RPMI8226 (cell line): ENCODE measurements at places on chromosomes 2 and 18.

- no peak for DNase-seq
These were observed 638.6 kb upstream of the ID2 start for GRCh38 chr2:8043295-8043694.

GRCh38 chr2:239805414-239805813 lies 219.7 kb downstream of the NDUFA10 start:
- DNase-seq = no peak

GRCh38 chr2:9990736-9991135 lies 39.2 kb downstream of the GRHL1 start:
- DNase-seq = no peak

- no peak for DNase-seq
These were observed 1.7 kb upstream of the MLPH start for GRCh38 chr2:237485304-237485703.

- no peak for DNase-seq
These were observed 71.2 kb upstream of the RBM44 start for GRCh38 chr2:237727363-237727762.

GRCh38 chr2:201404699-201405280 lies 46.5 kb downstream of the TRAK2 start:
- DNase-seq = no peak

- DNase-seq = no peak
These were observed 1406.9 kb upstream of the NXPH2 start for GRCh38 chr2:140187086-140187485.
